ENCODE measurements at places on chromosomes 7 and 10.

DNA sequence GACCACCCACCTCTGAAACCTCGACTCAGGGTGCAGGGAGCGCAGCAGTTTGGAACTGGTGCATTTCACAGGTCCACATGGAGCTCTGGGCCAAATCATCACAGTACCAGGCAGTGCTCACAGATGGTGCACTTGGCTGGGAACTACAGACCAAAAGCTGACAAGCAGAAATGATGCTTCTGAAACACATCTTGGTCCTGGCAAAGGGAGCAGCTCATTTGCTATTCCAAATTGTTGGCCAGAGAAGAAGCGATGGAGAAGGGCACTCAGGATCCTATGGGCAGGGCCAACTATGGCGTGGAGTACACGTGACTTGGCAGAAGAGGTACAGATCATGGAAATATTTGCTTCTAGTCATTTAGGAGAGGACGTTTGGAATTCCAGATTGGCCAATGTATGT lies 383.9 kb downstream of the CALN1 start:
- DNase-seq, result no peak

GRCh38 chr10:14052931-14053330 lies 277.8 kb downstream of the FRMD4A start:
- no peak for DNase-seq

DNA sequence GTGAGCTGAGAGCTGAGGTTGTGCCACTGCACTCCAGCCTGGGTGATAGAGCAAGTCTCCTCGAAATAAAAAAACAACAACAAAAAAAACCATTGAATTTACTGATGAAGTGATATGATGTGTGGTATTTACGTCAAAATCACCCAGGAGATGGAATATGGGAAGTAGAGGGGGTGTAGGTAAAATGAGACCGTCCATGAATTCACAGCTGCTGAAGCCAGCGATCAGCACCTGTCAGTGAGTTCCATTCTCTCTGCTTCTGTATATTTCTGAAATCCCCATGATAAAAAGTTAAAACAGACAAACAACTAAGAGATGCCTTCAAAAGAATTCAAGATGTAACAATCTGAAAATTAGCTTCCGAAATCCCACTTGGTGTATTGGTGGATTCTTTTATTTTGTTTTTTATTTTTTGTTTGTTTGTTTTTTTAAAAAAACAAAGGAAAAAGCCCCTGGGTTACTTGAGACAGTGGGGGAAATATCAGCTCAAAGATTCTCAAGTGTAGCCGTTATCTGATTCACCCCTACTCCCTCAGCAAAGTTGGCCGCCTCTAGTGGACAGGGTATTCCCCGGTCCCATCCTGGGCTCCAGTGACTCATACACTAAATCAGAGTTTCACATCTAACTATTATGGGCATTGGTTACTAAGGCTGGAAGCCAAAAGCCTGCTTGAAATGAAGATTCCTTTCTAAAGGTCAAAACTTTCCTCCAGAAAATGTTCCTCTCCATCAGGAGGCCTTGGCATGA lies 76.4 kb downstream of the MAP3K8 start:
- no peak for DNase-seq

GRCh38 chr7:110396021-110396420 lies 694.9 kb upstream of the LRRN3 start:
- DNase-seq, result no peak

GRCh38 chr7:140562926-140563481 lies 77.6 kb downstream of the DENND2A start:
- DNase-seq, result no peak

All from femur (tissue), 1 donor.